ENCODE measurements at places on chromosomes 7 and 10. TPM values are rescaled to one million over a fixed set of nuclear protein-coding genes. Genes with fewer than 3 reads are reported as not detected.

- DNase-seq, result no peak
Observed at GRCh38 chr7:150332852-150333635, 8.4 kb downstream of the RARRES2 start.

DNA sequence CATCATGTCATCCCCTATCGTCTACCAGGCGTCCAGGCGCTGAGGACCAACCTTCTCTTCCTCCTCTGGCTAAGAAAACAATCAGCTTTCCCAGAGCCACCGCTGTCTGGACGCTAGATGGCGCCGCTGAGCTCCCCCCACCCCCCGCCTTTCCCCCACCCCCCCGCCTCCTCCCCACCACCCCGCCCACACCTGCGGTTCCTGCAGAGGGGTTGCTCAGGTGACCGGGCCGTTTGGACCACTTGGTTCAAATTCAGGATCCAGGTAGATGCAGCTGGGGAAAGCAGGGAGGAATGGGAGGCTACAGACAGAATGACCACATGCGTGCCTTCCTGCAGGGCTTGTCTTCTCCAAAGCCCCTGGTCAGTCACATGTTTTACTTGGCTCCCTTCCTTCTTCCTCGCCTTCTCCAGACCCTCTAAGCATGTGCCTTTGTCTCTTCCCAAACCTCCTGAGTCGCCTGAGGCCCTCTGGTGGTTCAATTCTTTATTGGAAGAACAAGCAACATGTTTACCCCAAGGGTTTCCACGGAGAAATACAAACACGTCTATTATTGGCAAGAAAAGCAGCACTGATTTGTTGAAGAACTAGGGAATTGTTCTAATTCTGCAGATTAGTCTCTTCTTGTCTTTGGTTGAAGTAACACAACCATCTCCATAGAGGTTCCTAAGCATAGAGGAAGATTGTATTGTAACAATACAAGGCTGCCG lies 24.7 kb downstream of the AOC1 start:
- DNase-seq, result no peak

GRCh38 chr7:151511270-151511669 lies 8.4 kb downstream of the RHEB start:
- no peak for DNase-seq

- DNase-seq, result no peak
Observed at GRCh38 chr7:106591146-106591545, 69.8 kb downstream of the CCDC71L start.

GRCh38 chr7:144438759-144439158 lies 35.3 kb upstream of the NOBOX start:
- DNase-seq, result no peak

GRCh38 chr7:28336806-28337205 lies 75.5 kb upstream of the CREB5 start:
- DNase-seq, result no peak

GRCh38 chr7:151705636-151706276 lies 171.2 kb downstream of the PRKAG2 start:
- DNase-seq, result no peak

- no peak for DNase-seq
Observed at GRCh38 chr10:131650169-131650705, 250.6 kb upstream of the PPP2R2D start.

GAD2 gene
- total RNA-seq, result not detected

- no peak for DNase-seq
Observed at GRCh38 chr7:36880108-36880507, 155.8 kb upstream of the AOAH start.

DNA sequence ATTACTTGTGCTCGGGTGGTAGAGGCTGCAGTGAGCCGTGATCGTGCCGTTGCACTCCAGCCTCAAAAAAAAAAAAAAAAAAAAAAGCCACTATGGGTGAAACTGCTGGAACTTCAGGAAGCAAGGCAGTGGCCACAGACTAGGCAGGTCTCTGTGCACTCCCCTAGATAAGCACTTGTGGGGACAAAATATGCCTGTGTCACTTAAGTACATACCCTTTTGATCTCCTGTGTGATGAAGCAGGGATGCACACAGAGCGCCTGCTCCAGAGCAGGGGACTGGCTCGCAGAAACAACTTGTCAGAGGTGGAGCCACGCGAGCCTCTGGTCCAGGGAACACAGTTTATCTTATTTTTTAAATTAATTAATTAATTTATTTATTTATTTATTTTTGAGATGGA lies 42.9 kb upstream of the PSAP start:
- no peak for DNase-seq

SEMA3D gene
- 15.9 TPM for total RNA-seq

DNA sequence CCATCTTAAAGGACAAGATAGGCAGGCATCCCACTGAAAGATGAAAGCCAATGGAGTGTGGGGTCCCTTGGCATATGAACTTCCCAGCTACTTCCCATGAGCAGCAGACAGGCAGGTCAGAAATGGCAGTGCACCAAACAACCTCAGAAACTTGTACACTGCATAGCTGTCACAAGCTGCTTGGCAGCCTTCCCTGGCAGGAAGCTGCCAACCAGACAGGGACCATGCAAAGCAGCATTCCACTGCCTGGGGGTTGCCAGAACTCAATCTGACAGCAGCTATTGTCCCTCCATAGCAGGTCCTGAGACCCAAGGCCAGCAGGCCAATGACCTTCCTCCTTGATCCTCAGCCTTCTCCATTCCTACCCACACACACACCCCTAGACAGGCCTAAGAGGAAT lies 139.5 kb downstream of the PLCE1 start:
- DNase-seq, result no peak

- no peak for DNase-seq
Observed at GRCh38 chr10:30359373-30360206, 10.5 kb upstream of the MTPAP start.

FXYD4 gene
- total RNA-seq, result not detected

DNA sequence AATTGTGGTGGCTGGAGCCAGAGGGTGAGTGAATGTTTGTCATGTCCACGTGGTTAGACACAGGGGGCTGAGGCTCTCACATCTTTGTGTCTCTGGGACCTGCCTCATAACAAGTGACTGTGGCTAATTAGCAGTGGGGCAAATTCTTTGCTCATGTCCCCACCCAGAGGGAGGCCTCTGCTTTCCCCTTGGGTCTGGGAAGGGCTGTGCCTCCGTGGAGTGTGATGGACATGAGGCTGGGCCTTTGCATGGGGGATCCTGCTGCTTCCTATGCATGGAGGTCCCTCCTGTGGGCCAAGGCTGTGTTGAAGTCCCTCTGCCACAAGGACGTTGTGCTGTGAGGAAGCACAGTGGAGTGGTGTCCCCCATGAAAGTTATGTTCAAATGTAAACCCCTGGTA lies 327.4 kb upstream of the SHH start:
- no peak for DNase-seq

DNA sequence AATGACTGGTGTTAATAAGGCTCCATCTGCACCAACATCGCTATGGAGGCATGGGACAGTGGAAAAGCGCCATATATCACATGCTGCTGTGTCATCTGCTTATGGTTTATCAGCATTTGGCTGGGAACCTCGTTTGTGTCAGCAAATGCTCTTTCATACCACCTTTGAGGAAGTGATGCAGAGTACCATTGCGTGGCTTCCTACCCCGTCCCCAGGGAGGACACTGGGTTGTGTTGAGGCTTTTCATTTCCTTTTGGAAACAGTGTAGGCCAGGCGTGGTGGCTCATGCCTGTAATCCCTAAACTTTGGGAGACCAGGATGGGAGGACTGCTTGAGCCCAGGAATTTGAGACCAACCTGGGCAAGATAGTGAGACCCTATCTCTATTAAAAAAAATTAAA lies 6.8 kb downstream of the TACR2 start:
- no peak for DNase-seq

FFAR4 gene
- 0.31 TPM for total RNA-seq

CFTR gene
- not detected for total RNA-seq

DNA sequence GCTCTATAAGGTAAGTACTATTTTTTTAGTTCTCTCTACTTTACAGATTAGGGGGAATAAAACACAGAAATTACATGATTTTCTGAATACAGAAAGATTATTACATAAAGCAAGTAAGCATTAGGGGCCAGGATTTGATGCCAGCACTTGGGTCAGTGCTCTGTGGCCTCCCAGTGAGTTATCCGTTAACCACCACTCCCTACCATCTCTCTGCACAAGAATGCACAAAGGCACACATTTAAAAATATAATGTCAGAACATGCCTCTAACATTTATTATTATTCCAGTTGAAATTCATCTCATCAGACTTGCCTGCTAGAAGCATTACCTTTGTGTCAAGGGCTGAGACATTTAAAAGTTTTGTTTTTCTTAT lies 59.0 kb downstream of the MET start:
- DNase-seq, result no peak

STAMBPL1 gene
- total RNA-seq, result 13.6 TPM

GRCh38 chr10:95337423-95338160 lies 46.8 kb upstream of the PDLIM1 start:
- no peak for DNase-seq

- no peak for DNase-seq
Observed at GRCh38 chr10:127299956-127300689, 103.7 kb upstream of the INSYN2A start.

GRCh38 chr10:78166261-78166660 lies 132.6 kb downstream of the RPS24 start:
- DNase-seq, result no peak

OPN1SW gene
- not detected for total RNA-seq

ASB4 gene
- total RNA-seq, result 0.80 TPM

DNA sequence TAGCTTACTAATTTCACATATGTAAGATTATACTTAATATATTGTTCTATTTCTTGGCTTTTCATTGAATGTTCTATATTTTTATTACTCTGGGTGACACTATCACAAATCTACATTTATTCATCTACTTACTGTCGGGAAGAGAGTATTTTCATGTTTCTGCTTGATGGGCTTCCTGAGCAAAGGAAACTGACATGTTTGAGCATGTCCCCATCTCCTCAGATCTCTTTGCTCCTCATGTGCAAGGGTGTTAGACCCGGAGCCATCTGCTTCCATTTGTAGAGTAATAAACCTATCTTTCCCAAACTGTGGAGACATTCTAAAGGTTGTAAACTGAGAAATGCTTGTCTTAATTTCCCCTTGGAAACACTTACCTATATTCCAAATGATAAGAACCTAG lies 103.5 kb downstream of the LSMEM1 start:
- no peak for DNase-seq

DNAJC9 gene
- total RNA-seq, result 13.1 TPM

PDLIM1 gene
- total RNA-seq, result 138 TPM

- DNase-seq, result peak; percentile 52
Observed at GRCh38 chr10:132482090-132482800, 55.3 kb upstream of the INPP5A start.

GRCh38 chr7:156634117-156634516 lies 6.5 kb upstream of the RNF32 start:
- DNase-seq, result no peak

CYP3A7 gene
- not detected for total RNA-seq

GRCh38 chr7:2948749-2949148 lies 94.9 kb downstream of the CARD11 start:
- DNase-seq, result no peak

ASZ1 gene
- not detected for total RNA-seq

SSC4D gene
- 0.58 TPM for total RNA-seq

ERVW-1 gene
- total RNA-seq, result 0.22 TPM

DNA sequence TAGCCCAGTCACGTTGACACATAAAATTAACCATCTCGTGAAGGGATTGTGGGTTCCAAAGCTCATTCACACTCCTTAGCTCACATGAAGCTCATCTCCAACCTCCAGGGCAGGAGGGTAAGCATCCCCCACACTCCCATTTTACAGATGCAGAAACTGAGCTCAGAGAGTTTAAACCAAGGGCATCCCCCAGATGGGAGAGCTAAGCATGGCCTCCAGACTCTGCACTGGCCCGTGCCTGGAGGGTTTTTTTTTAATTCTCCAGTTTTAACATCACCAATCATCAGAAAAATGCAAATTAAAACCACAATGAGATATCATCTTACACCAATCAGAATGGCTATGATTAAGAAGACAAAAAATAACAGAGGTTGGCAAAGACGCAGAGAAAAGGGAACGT lies 53.3 kb upstream of the TCF7L2 start:
- no peak for DNase-seq

DNA sequence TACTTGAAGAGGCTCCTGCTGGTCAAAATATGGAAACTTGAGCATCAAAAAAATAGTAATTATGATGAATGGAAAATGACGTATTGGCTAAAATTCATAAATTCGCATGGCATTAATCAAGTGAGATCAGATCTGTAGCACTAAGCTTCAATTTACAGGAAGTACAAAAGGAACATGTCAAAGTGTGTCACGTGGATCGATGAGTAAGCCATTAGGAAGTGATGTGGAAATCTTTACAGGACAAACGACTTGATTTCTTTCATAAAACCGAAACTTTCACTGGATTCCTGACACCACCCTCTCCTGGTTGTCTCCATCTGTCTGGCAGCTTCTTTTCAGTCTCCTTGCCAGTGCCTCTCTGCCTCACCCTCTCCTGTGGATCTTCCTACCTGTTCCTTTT lies 25.8 kb downstream of the AKR1C8 start:
- DNase-seq, result no peak

DNA sequence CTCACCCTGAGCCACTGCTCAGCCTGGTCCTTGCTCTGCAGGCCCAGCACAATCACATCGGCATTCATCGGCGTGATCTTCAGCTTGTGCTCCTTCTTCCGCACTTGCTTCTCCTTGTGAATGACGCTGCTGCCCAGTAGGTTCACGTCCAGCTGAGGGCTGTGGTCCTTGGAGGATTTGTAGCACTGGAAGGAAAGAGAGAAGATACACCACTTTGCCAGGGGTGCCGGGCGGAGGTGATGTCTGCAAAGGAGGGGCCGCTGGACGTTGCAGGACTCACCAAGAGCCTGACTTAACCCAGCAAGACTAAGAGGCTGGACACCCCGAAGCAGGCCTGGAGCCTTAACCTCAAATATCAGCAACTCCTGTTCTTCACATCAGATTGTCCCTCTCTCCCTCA lies 74.8 kb downstream of the VWA2 start:
- peak; percentile 39 for DNase-seq

NPC1L1 gene
- 0.45 TPM for total RNA-seq

GRCh38 chr7:159237022-159237653 lies 92.5 kb upstream of the VIPR2 start:
- no peak for DNase-seq

ACHE gene
- 0.94 TPM for total RNA-seq
